ENCODE measurements at places on chromosomes 5 and 9.

DNA sequence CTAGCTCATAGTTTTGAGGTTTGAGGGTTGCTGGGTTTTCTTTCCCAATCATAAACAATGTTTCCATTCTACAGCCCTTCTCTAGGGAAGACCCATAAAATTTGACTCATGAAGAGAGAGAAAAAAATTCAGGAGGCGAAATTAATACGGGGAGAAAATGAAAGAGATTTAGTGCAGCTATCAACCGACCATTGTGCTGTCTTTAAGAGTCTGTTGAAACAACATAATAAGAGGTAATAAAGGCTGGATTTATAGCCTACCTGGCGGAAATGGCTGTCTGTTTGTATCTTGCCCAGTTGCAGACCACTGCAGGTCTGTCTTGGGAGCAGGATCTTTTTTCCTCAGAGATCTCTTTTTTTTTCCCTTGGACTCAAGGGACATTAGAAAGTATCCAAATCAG lies 66.9 kb downstream of the TLR4 start:
- no peak for DNase-seq

- no peak for DNase-seq
Observed at GRCh38 chr5:125125031-125125823, 378.8 kb upstream of the ZNF608 start.

DNA sequence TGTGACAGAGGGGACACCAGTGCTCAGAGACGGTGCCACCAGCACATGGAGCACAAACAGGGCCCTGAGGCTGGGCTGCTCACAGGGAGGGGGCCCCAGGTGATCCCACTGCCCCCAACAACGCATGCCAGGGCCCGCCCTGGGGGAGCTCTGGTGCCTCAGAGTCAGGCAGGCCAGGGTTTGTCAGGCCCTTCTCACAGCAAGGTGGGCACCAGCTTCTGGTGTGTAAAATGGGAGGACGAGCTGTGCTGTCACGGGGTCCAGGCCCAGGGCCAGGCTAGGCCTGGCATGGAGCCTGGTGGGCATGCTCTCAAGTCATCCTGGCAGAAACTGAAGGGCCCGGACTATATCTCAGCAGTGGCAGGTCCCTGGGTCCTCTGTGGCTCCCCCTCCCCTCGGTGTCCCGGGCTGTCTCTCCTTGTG lies 34.5 kb downstream of the PRRT1B start:
- no peak for DNase-seq

- DNase-seq: no peak
Observed at GRCh38 chr5:77379558-77380061, 112.5 kb downstream of the WDR41 start.

GRCh38 chr5:22431840-22432239 lies 421.3 kb downstream of the CDH12 start:
- DNase-seq: no peak

DNA sequence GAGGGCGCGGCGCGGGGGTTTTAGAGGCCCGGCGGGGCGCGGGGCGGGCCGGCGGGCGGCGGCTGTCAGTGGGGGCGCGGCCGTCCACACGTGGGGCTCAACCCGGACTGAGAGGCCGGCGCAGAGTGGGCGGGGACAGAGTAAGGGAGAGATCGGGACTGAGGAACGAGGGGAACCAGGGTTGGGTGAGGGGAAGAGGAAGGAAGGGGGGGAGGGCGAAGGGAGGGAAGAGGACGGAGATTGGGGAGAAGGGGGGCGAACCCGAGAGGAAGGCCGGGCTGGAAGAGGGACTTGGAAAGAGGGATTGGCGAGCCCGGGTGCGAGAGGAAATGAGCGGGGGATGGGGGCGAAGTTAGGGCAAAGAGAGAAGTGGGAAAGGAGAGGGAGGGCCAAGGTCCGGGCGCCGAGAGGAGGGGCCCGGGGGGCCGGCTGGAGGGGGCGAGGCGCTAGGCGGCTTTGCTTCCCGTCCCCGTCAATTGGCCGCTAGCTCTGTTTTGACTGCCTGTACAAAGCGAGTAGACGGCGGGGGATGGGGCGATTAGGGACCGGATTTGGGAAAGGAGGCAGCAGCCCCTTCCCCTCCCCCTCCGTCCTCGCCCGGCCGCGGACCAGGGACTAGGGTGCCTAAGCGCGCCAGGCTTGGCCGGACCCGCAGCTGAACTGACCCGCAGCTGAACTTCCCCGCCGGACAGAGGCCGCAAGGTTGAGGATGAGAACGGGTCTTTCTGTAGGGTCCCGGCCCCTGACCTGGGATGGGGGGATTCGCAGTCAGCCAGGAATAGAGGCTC lies 399 bp upstream of the FBN2 start:
- no peak for DNase-seq

GRCh38 chr9:108746864-108747263 lies 108.9 kb downstream of the ACTL7B start:
- DNase-seq: no peak

GRCh38 chr5:73135429-73136054 lies 15.2 kb downstream of the TMEM171 start:
- no peak for DNase-seq

GRCh38 chr5:83408719-83409118 lies 62.8 kb upstream of the VCAN start:
- no peak for DNase-seq

DNA sequence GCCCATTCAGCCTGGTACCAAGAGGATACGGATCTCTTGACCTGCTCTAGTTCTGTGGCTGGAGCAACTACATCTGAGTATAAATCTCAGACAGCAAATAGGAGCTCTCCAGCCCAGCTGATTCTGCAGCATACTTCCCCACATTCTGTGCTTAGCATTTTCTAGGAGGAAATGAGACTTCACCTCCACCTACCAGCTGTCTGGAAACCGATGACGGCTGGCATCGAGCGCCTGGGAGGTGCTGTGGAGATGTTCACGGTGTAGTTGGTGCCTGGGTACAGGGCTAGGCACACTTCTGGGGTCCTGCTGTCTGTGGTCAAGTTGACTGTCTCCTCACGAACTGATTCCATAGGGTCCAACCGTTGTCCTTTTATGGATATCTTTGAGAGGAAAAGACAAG lies 63.6 kb downstream of the SUSD1 start:
- no peak for DNase-seq

DNA sequence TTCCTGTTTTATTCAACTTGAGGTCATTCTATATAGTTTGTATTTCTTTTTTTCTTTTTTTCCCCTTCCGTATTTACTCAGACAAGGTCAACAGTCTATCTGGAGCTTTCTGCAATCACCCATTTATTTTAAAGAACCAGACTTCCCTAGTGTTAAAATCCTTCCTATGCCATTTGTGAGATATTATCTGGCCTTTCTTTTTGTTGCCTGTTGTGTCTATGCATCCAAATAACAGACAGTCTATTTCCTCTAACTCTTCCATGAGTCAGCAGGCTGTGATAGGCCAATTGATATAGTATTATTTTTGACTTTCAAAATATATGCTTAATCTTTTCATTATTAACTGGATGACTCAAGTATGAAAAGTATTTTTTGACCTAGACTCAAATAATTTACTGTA lies 291.2 kb upstream of the PTPRD start:
- DNase-seq: no peak

DNA sequence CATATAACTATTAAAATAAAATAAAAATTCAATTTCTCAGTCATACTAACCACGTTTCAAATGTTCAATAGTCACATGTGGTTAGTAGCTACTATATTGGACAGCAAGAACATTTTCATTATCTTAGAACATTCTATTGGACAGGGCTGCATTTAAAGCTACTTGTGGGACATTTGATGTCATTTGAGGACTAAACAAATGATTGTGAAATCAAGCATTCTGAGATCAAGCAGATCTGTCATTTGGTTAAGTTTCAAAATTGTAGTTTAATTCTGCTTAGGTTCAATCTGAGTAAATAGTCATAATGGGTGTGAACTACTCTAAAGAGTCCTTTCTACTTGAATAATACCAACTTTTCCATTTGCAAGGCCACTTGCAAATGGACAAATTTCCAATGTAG lies 226.9 kb upstream of the C9orf72 start:
- no peak for DNase-seq

- no peak for DNase-seq
Observed at GRCh38 chr5:151154931-151155774, 2.4 kb downstream of the ANXA6 start.

- no peak for DNase-seq
Observed at GRCh38 chr5:82387819-82388166, 109.6 kb upstream of the RPS23 start.

Data from stimulated activated CD8-positive, alpha-beta memory T cell treated with anti-CD3 and anti-CD28 coated beads, Interleukin-4, amount 100 ng/mL, for 1 hour (primary cell).